ENCODE measurements at places on chromosomes 4 and X.

GRCh38 chrX:103614999-103615398 lies 7.2 kb downstream of the TCEAL3 start:
- DNase-seq = no peak

- no peak for DNase-seq
These were observed 146.5 kb upstream of the PCDH18 start for GRCh38 chr4:137678796-137679195.

DNA sequence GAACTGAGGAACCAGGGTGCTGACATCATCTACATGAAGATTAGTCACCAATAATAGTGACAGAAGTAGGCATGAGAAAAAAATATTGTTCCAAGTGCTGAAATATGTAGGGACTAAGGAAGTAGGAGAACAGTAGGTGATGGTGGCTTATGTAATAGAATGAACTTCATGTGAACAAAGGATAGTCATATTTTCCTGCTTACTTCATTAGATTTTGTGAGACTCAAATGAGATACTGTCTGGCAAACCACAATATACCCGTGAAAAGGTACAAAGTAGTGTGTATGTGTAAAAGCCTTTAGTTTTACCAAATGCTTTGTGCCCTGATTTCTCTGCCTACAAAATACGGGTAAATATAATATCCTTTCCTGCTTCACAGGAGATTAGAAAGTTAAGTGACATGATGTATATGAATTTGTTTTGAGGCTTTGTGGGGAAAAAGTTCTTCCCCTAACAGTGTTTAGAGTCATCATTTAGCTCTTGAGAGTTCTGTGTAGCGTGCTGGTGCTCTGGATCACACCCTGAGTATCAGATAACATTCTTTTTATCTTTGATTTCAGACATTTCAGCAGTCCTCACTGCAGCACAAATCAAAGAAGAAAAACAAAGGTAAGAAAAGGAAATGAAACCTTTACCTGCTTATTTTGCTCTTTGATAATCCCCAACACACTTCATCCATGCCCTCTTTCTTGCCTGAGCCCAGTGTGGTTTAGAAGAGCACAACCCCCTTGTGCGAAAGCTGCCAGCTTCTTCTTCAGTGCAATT lies 67.9 kb downstream of the KLHL34 start:
- DNase-seq = no peak

DNA sequence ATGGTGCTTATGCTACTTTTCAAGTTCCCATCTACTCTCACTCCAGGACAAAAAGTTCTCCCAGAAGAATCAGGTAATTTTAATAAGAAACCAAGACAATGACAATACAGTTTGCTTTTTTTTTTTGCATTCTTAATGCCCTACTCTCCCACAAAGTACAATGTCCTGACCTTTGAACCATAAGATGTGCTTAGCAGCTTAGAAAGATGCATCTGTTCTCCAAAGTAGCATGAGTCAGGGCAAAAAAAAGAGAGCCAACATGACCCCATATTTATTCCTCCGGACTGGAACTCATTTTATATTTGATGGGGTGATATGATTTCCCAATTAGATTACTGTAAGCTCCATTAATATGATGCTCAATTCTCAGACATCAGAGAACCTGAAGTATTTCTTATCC lies 16.5 kb upstream of the PDCL2 start:
- no peak for DNase-seq

- no peak for DNase-seq
These were observed 92.3 kb upstream of the QRFPR start for GRCh38 chr4:121472937-121473721.

DNA sequence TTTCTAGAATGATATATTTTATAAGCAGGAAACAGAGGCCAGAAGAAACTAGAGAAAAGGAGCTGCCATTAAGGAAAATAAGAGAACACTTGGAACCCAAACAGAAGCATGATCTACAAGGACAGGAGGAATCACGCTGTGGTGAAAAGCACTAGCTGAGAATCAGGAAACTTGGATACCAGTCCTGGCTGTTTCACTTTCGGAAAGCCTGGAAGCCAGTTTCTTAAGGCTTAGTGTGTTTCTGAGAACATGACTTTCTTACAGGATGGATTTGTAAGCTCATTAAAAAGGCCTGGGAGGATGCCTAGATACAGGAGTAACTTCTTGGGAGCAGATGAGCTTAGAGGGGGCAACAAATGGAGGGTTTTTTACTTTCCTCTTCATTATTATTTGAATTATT lies 36.9 kb downstream of the TLL1 start:
- no peak for DNase-seq

DNA sequence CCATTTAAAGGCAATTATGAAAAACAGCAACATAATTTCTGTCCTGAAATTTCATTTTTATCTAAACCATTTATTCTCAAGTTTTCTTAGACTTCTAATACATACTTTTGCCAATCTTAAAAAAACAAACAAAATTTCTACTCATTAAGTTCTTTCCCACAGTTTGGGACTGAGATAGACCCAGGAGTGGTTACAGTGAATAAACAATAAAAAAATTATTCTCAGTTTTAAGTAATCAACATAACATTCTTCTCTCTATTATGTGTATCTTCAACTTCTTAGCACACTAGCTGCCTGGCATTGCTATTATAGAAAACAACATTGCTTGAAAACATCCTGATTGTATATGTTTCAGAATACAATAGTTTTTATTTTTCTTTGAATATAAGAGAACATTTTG lies 532.8 kb downstream of the IL15 start:
- DNase-seq = no peak

DNA sequence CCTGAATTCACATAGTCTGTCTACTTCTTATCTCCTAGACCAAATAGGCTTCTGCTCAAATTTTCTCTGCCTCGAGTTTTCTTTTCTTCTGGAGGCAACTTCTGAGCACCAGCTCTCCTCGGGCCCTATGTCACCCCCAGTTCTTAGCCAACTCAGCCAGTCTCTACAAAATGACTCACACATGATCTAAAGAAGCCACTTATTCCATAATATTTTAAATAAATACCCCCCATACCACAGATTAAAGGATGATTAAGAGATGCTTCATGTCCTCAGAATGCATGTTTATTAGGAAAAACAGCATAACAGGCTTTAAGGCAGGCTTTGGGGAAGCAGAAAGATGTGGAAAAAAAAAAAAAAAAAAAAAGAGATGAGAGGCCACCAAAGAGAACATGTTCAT lies 36.6 kb upstream of the DDX53 start:
- no peak for DNase-seq

DNA sequence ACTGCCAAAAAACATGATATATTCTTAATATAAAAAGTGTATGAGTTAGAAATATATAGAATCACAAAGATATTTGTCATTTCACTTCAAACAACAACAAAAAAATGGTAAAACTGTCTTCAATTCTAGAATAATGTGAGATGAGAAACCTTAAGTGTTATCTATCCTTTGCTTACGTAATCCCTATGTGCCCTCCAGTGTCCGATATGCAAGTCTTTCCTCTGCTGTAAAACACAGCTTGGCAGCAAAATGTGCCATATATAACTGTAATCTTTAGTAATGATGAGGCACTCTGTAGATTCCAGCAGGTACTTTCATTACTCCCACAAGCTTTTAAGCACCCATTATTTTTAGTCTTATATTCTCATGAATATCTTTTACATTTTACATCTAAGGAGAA lies 555.1 kb upstream of the FRG1 start:
- no peak for DNase-seq

GRCh38 chrX:28756647-28757046 lies 169.4 kb downstream of the IL1RAPL1 start:
- no peak for DNase-seq

GRCh38 chrX:147891896-147892295 lies 19.8 kb upstream of the FMR1 start:
- no peak for DNase-seq

DNA sequence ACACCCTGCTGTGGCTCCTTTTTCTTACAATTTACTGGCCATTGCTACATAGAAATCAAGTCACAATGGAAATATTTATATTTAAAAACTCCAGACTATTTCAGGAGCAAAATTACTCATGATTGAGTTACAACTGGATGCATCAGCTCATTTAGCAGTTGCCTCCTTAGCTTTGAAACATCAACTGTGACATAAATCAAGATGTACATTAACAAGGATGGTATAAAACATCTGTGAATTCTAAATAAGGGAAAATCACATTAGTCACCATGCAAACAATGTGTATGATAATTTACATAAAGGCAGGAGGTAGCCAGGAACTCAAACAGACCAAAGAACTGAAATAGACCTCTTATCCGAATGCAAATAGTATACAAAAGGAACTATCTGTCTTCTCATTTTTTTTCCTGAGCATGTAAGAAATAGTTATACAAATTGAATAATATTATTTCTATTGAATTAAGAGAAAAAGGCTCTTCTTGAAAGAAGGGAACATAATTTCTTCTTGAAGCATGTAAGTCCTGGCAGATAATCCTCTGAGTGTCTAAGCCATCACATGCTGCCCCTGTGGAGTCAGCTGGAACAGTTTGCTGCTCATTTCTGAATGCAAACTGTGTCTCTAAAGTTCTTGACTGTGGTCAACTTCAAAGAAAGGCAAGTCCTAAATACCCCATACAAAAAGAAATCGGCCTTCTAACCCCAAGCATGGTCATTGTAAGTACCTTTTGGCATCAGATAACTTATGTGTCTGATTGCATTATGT lies 151.2 kb downstream of the NAA11 start:
- no peak for DNase-seq

- no peak for DNase-seq
These were observed 40.7 kb downstream of the KLHL8 start for GRCh38 chr4:87179751-87180150.

GRCh38 chrX:123504630-123505270 lies 228.1 kb downstream of the THOC2 start:
- DNase-seq = no peak

GRCh38 chr4:3365871-3366842 lies 73.3 kb downstream of the RGS12 start:
- no peak for DNase-seq

- DNase-seq = peak; percentile 74
These were observed 88.6 kb downstream of the PALLD start for GRCh38 chr4:168585168-168586091.

DNA sequence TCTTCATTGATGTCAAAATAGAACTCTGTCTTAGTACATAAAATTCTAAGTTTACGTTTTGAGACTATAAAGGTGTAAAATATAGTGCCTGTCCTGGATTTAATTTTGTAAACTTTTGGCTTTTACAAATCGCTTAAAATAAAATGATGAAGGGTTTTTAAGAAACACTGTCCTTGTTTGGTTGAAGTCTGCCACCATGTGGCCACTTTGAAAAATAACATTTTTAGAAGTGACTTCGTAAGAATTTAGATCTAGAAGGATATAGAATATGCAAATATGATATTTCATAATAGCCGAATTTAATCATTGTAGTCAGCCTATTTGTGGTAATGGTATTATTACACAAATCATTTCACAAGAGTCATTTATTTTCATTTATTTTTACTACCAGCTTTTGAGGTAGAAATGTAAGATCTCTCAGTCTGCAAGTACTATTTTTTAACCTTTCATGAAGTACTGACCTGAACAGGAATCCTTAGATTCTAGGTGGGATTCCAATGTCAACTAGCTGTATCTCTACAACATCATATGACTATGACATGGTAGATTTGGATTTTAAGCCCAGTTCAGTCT lies 31.0 kb upstream of the FAT4 start:
- DNase-seq = peak; percentile 11

GRCh38 chr4:61996943-61997342 lies 796.8 kb downstream of the ADGRL3 start:
- DNase-seq = no peak

- DNase-seq = peak; percentile 42
These were observed 44.1 kb downstream of the INPP4B start for GRCh38 chr4:142801966-142802365.

GRCh38 chrX:111695297-111695880 lies 14.4 kb downstream of the ALG13 start:
- no peak for DNase-seq

DNA sequence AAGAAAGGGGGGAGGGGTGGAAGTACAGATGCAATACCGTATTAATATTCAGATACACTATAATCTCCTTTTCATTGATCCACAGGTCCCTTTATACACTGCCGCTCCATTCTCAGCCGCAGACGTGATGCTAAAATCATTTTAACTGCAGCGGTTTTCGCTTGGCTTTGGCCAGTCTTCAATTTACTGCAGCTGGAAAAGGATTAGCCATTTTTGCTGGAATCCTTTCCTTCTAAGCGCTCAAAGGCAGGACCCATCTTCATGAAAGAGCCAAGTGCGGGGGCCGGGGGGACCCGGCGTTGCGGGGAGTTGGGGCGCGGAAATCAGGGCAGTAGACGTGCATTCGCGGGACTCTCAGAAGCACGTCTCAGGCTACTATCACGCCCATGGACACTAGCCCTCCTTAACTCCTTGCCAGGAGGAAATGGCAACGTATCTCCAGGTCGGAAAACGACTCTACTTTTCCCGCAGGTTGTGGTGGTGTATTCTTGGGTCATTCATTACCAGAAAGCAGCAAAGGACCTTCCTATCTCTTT lies 1.7 kb upstream of the PCDH10 start:
- no peak for DNase-seq

DNA sequence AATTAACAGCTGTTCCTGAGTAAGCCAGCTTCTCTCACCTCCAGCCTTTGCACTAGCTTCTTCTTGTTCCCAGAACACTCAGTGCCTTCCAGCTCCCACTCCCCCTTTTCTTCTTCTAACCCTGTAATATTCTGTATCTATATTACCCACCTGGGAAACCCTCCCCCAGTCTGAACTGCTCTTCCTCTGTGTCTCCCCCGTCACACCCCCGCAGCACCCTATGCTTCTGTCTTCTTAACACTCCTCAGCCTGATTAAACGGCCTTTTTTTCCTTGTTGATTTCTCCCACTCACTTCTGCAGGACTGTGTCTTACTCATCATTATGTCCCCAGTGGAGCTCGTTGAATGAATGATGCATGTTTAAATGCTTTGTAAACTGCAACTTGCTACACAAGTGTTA lies 9.0 kb upstream of the LONRF3 start:
- DNase-seq = no peak

- DNase-seq = no peak
These were observed 61.8 kb downstream of the C4orf50 start for GRCh38 chr4:5956285-5957021.

DNA sequence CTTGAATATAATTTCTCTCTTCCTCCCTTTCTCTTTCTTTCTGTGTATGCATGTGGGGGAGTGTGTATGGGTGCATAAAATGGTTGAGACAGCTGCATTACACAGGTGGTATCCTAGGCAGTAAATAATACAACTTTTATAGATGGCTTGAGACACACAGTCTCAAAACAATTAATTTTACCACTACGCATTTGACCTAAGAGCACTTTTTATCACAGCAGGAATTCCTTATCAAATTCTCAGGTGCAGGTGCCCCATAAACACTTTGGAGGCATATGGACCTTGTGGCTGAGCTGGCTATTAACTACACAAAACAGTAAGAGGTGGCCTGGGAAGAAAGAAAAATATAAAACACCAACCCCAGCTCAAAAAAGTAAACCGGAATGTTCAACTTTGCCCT lies 91.3 kb downstream of the RASGEF1B start:
- no peak for DNase-seq

GRCh38 chr4:68469482-68469881 lies 22.2 kb downstream of the TMPRSS11E start:
- no peak for DNase-seq

- no peak for DNase-seq
These were observed 10.2 kb downstream of the HNRNPH2 start for GRCh38 chrX:101417981-101418841.

- DNase-seq = no peak
These were observed 527.2 kb upstream of the PRKX start for GRCh38 chrX:4240541-4241194.

All from RWPE1 (cell line).